Stimulated activated CD4-positive, alpha-beta T cell treated with anti-CD3 and anti-CD28 coated beads, Interleukin-1b, Interleukin-23, amount 100 ng/mL, for 1 hour (primary cell): ENCODE measurements at places on chromosomes 5 and 9.

- DNase-seq, result no peak
Observed at GRCh38 chr5:50853151-50853550, 186.7 kb downstream of the PARP8 start.

- DNase-seq, result no peak
Observed at GRCh38 chr9:114396558-114397218, 8.9 kb upstream of the AKNA start.

- no peak for DNase-seq
Observed at GRCh38 chr5:143456952-143457547, 53.6 kb upstream of the NR3C1 start.

DNA sequence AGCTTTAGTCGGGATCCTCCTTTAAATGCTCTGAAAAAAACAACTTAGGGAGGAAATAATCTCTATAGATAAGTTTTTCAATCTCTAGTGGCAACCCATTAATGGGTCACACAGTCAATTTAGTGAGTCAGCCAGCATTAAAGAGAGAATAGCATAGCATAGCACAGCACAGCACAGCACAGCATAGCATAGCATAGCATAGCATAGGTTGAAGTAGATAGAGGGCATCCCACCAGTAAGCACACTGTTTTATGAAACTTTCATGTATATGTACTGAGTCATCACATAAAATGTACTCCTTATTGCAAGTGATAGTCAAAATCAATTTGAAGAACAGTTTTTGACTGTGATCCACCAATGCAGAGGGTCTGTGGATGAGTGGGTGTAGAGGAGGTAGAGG, 522.9 kb downstream of the CCDC171 start:
- DNase-seq, result no peak

GRCh38 chr5:95895771-95896170, 65.9 kb downstream of the ELL2 start:
- no peak for DNase-seq

DNA sequence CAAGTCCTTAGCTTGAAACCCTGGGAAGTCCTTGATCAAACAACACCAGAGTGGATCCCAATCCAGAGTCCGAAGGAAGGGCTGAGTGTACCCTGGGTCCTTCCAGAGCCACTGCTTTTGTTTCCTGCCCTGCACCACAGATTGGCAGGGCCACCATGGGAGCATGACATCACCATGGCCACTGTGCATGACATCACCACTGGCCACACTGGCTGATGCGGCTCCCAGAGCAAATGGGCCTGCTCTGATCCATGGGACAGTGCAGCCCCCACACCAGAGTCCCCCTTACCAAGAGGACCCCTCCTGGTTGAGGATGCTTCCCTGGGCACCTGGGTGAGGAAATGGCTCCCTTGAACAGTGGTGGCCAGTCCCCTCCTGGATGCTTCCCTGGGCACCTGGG, 9.9 kb downstream of the SLC6A3 start:
- no peak for DNase-seq

GRCh38 chr5:68189613-68190012, 25.9 kb upstream of the PIK3R1 start:
- no peak for DNase-seq

- no peak for DNase-seq
Observed at GRCh38 chr5:160466116-160466515, 44.5 kb downstream of the PTTG1 start.

DNA sequence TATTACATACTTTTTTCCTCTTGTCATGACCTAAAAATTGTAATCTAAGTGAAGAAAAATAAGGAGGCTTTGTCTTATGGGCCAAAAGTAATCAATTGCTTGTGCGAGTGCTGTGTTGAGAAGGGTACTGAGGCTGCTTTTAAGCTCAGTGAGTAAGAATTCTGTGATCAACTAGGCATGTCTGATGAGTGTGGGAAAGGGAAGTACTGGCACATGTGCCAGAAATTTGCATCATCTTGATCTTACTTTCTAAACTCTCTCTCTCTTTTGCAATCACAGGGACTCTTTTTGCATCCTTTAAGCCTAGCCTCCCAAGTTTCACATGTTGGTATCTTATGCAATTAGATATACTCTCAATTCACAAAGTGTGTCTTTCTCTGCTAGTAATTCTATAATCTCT, 329.9 kb downstream of the KIF4B start:
- no peak for DNase-seq

- DNase-seq, result no peak
Observed at GRCh38 chr5:60811105-60811504, 33.0 kb downstream of the ELOVL7 start.

GRCh38 chr5:170630226-170630625, 126.4 kb downstream of the KCNIP1 start:
- DNase-seq, result no peak

- no peak for DNase-seq
Observed at GRCh38 chr9:78072586-78073199, 41.1 kb upstream of the GNAQ start.

GRCh38 chr5:160555971-160556631, 134.4 kb downstream of the PTTG1 start:
- DNase-seq, result no peak

DNA sequence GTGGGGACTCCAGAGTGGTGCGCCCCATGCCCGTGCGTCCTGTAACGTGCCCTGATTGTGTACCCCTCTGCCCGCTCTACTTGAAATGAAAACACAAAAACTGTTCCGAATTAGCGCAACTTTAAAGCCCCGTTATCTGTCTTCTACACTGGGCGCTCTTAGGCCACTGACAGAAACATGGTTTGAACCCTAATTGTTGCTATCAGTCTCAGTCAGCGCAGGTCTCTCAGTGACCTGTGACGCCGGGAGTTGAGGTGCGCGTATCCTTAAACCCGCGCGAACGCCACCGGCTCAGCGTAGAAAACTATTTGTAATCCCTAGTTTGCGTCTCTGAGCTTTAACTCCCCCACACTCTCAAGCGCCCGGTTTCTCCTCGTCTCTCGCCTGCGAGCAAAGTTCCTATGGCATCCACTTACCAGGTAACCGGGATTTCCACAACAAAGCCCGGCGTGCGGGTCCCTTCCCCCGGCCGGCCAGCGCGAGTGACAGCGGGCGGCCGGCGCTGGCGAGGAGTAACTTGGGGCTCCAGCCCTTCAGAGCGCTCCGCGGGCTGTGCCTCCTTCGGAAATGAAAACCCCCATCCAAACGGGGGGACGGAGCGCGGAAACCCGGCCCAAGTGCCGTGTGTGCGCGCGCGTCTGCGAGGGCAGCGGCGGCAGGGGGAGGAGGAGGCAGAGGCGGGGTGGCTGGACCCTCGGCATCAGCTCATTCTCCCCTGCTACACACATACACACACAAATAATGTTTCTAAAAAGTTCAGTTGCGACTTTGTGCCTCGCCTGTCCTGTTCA, 668 bp downstream of the GLIS3 start:
- no peak for DNase-seq

- no peak for DNase-seq
Observed at GRCh38 chr9:99851500-99851822, 29.8 kb downstream of the NR4A3 start.

DNA sequence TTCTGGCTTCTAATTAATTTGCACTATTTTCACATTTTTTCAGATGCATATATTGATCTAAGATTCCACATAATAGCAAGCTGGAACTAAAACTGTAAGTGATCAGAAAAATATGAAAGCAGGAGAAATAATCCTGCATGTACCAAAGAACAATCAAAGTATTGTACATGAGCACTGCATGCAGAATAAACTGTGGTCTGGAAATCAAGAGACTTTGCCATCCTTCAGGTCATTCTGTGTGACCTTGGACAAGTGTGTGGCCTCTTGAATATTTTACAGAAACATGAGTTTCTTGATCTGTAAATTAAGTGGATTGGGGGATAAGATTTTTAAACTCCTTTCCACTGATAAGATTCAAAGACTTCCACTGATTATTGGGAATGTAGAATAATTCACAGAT, 99.2 kb upstream of the GNAQ start:
- no peak for DNase-seq

- no peak for DNase-seq
Observed at GRCh38 chr9:12923468-12924009, 148.7 kb downstream of the LURAP1L start.

GRCh38 chr5:31948006-31948405, 226.1 kb downstream of the GOLPH3 start:
- no peak for DNase-seq
